Osteocyte (in vitro differentiated cells): ENCODE measurements at places on chromosomes 12 and 14. TPM values are rescaled to one million over a fixed set of nuclear protein-coding genes. Genes with fewer than 3 reads are reported as not detected.

DNA sequence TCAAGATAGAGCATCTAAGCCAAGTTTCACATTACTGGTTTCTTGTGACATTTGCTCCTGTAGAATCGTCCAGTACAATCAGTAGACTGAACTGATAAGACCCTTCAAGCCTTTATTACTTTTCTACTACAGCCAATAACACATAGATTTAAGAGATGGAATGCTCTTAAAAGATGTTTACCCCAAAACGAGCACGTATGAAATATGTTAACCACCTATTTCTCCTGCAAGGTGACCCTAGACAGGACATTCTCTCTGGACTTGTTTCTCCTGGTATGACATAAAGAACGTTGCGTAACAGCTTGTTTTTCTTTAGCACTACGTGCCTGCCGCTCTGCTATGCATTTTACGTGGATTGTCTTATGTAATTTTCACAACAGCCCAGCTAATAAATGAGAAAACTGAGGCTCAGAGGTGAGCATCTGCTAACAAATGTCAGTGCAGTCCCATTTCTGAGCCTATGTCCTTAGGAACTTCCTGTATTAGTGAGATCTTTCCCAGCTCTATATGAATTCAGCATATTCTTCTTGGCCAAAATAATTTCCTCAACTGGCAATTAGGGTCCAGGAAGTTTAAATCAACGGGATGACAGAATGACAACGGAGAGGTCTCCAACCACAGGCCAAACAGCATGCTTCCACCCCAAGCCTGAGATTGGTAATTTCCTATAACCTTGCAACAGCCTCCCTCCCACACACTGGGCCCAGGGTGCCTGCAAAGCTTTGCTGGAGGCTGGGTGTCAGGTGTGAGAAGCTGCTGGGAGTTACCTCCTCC lies 3.7 kb downstream of the NFKBIA start:
- no peak for DNase-seq

GRCh38 chr12:127231371-127231770 lies 1035.6 kb upstream of the TMEM132C start:
- DNase-seq = no peak

GRCh38 chr12:130336723-130337487 lies 782 bp upstream of the PIWIL1 start:
- DNase-seq = no peak

DNA sequence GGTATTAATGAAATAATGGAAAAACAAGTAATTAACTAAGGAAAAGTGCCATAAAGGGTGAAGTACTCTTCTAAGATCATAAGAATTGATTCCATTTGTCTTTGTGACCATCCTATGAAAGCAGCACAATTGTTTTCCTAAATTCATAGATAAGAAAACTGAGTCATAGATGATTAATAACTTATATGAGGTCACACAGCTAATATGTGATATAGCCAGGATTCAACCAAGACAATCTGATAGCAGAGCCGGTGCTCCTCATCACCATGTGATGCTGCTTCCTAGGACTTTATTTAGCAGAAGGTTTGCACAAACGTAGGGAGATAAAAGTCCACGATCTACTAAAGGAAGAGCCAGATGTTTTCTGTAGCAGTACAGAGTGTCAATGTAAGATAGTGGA lies 181.5 kb upstream of the SYT1 start:
- no peak for DNase-seq

DNA sequence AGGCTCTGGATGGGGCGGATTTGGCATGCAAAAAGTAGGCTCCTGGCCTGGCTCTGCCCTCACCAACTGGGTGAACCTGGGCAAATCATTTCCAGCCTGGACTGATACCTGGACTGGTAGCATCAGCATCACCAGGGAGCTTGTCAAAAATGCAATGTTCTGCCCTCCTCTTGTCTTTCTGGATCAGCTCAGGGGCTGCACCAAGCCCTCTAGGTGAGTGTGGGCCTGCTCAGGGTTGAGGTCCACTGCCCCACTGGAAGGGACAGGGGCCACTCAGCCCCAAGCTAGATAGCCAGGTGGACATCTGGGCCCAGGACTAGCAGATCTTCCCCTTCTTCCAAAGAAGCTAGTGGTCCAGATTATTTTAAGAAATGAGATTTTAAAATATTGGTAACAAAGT lies 99.6 kb downstream of the RBM19 start:
- no peak for DNase-seq

DNA sequence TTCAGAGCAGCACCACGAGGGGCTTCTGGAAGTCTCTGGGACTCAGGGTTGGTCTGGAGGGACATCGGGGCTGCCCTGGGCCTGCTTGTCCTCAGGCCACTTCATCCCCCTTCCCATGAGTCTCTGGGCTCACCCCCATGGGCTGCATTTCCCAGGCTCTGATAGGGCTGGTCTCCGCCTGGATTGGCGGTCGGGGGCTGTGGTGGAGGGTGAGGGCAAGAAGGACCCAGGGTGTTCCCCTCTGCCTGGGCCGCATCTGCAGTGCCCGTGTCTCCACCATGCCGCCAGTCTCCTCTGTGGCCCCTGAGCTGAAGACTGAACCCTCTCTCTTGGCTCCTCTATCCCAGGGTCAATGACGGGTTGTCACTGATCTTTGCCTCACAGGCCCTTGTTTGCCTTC lies 242.1 kb downstream of the ADGRD1 start:
- DNase-seq = no peak

DNA sequence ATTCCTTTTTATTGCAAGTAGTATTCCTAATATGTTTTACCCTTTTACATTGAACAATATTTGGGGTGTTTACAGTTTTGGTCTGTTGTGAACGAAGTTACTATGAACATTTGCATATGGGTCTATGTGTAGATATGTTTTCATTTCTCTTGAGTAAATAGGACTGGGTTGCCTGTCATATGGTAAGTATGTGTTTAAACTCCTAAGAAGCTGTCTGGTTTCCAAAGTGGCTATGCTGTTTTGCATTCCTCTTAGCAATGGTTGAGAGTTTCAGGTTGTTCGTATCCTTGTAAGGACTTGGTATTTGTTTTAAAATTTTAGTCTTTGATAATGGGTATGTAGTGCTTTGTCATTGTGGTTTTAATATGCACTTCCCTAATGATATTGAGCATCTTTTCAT lies 6.3 kb downstream of the METAP2 start:
- no peak for DNase-seq

NID2 gene
- 58.5 and 62.9 TPM in 2 replicates for total RNA-seq

SOCS4 gene
- total RNA-seq = 20.1 and 21.8 TPM in 2 replicates

CLEC1B gene
- total RNA-seq = not detected in 2 replicates
